ENCODE measurements at places on chromosomes 7 and 10.

GRCh38 chr7:76407718-76408117 is 1.8 kb downstream of the SSC4D start:
- DNase-seq = no peak

DNA sequence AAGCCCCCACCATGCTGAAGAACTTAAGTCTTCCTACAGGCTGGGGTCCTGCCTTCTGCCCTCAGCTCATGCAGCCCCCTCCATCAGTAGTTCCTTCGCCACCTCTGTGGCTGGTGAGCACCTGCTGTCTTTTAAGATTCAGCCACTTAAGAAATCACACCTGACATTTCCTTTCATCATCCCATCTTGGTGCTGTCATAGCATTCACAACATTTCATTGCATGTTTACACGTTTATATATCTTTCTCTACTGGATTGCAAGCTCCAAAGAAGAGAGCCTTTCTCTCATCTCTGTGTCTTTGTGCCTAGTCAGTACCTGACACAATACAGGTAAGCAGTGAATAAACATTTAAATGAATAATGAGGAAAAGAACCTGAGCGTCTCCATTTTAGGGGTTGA is 38.3 kb downstream of the SND1 start:
- no peak for DNase-seq

DNA sequence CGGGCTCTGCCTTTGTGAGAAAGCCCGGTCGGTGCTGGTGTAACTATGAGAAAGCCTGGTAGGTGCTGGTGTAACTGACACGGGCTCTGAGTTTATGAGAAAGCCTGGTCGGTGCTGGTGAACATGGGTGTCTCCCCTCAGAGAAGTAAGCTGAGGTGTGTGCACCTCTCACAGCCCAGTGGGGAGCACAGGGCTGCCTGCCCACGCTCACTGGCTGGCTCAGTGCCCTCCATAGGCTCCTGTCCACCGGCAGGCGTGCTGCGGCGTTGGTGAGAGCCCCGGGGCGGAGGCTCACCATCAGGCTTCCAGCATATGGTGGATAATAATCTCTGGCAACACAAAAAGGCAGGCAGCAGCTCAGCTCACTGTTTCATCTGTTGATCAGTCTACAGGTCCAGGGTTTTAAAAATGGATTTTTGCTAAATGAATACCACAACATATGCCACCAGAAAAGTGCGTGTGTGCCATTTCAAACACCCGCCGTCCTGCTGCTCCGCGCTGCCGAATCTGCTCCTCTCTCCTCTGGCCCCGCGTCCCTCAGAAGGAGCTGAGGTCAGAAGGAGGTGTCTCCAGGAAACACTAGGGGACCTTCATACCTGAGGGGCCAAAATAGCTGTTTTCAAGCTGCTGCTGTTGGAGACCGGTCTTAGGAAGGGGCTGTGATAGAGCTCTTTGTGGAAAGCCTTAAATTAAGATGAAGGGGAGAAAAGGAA is 365.7 kb downstream of the DNAJB6 start:
- no peak for DNase-seq

DNA sequence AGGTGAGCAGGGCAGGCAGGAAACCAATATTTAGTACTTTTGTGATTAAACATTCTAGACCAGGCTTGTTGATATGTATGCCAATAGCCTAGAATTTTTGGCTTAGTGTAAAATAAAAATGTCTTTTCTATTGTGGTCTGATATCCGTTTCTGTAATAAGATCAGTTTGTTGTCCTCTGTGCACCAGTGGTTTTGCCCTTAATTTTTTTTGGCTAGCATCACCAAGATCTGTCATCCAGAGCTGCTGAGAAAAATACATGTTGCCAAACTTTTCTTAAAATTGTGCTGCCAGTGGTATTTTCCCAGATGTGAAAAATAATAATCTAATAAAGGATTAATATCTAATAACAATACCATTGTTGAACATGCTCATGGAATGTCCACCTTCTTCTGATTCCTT is 115.6 kb downstream of the TWIST1 start:
- DNase-seq = no peak

DNA sequence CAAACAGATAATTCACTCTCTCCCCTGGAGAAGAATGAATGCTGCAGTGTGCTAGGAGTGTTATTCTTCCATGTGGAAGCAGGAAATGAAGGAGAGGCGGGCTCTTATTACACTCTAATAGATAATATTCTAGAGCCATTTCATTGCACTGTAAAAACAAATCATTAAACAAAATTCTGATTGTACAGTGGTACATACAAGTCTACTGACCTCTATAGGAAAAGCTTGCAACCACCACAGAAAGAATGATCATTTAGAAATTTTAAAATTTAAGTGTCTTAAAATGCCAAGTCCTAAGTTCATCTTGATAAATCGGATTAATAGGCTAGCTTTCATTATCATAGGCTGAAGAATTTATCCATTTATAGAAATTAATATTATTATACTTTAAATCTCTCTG is 960.3 kb upstream of the LRRN3 start:
- DNase-seq = no peak

DNA sequence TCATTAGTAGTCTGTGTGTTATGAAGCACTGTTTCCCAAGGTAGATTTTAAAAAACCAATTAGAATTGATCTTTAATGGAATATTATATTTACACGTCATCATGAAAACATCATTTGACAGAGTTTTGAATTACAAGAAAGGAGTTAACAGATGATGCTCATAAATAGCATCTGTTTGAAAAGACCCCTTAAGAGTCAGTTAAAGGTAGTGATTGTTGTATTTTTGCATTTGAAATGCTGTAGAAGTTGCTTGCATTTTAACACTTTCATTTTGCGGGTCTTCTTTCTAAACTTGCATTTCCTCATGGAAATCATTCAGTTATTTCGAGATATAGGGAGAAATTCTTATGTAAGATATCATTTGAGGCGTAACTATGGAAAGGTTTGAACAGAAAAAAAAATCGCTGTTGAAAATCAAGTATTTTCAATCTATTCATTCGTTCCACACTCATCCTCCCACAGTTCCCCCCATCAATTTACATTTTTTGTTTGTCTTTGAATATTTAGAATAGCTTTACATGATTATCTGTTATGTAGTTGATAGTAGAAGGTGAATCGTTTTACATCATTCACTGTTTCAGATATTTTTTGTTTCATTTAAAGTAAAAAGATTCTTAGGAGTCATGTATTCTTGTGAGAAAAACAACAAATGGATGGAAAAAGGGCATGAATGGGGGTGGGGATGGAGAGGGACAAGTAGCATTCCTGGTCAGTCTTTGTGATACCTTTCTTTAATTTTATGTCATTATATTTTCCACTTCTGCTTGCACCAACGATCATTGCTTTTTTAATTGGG is 3.0 kb upstream of the SKIDA1 start:
- no peak for DNase-seq

- peak; percentile 59 for DNase-seq
These were observed 84.1 kb upstream of the PRR15 start for GRCh38 chr7:29479301-29480200.

- DNase-seq = no peak
These were observed 40.7 kb upstream of the SDK1 start for GRCh38 chr7:3260401-3260715.

Measured in ELF-1 (cell line).